ENCODE measurements at places on chromosomes 1 and 21.

DNA sequence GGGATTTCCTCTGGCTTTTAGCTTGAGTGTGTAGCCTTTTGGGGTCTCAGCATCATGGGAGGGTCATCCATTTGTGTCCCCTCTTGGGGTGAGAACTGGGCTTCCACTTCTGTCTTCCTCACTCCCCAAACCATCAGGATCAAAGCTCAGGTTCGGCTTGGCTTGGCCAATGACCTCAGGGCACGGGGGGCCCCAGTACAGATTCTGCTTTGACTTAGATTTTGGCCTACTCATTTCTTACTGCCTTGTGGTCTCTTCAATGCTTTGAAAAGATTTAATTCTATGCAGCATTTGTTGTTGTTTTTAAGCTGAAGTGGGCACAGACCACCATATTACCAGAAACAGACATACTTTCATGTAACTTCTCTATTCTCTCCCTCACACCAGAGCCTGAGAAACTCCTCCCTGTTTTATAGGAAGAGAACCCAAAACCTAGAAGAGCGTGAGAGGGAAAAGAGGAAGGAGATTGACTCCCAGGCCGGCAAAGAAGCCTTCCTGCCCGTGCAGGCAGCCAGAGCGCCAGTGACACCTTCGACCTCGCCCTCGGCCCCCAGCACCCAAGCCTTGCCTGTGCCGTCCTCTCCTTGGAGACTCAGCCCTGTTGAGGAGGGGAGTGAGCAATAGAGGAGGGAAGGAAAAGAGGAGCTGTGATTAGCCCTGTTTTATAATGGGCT is 1.9 kb upstream of the S100A3 start:
- no peak for DNase-seq

- no peak for DNase-seq
These were observed 126.9 kb downstream of the TBX15 start for GRCh38 chr1:118861216-118861615.

DNA sequence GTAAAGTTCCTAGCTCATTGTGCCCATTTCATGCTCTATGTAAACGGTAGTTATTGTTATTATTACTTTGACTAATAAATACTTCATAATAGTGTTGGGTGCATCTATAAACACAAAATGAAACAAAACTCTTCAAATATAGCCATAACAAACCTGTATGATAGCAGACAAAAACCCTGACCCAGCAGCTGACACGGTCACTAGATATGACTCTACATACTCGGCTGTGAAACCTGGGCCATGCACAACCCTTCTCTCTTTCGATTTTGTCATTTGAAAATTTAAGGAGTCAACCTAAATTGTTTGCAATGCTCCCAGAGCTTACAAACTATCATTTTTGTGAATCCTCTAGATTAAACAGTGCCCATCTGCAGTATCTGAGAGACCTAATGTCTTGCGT is 8.0 kb upstream of the RGS13 start:
- no peak for DNase-seq

- no peak for DNase-seq
These were observed 20.4 kb upstream of the SRSF4 start for GRCh38 chr1:29202053-29202452.

GRCh38 chr1:96715482-96715881 is 6.1 kb upstream of the PTBP2 start:
- no peak for DNase-seq

GRCh38 chr1:73576083-73576482 is 621.9 kb downstream of the LRRIQ3 start:
- DNase-seq: no peak

DNA sequence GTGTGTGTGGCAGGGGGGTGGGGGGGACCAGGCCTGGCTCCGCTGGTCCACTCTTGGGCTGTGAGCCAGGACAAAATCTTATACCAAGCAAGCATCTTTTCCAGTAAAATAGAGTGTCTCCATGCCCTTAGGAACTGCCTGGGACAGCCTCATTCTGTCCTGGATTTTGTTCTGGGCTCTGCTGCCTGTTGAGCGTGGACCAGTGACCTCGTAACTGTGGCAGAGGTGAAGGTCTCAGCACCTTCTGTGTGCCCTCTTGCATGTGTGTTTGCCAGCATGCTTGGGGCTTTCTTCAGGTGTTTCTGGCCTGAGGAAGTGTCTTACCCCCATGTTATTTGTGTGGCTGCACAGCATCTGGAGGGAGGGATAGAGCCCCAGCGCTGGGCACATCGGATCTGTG is 45.7 kb downstream of the GALNT2 start:
- DNase-seq: no peak

DNA sequence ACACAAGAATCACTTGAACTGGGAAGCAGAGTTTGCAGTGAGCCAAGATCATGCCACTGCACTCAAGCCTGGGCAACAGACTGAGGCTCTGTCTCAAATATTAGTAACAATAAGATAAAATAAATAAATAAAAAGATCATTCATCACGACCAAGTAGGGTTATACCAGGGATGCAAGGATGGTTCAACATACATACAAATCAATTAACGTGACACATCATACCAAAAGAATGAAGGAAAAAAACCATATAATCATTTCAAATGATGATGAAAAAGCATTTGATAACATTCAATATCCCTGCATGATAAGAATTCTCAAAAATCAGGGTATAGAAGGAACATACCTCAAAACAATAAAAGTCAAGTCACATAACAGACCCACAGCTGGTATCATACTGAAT is 38.3 kb downstream of the PHTF1 start:
- DNase-seq: no peak

GRCh38 chr1:27536767-27537166 is 46.8 kb upstream of the WASF2 start:
- no peak for DNase-seq

DNA sequence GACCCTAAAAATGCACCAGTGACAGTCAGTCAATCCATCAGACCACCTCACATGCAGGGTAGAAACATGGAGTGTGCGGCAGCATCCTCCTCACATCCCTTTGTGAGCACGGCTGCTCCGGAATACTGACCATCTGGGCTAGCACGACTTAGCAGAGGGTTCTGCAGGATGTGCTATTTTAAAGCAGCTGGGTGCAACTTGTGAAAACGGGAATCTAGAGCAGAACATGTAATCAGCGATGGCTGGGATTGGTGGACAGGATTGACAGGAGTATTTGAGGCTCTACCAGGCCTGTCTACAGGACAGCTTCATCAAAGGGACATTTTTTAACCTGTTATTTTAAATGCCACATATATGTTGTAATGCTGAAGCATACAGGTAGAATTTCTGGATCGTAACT is 16.8 kb upstream of the PLEKHM2 start:
- no peak for DNase-seq

Data from stimulated activated CD8-positive, alpha-beta memory T cell treated with anti-CD3 and anti-CD28 coated beads, Interleukin-4, amount 100 ng/mL, for 48 hours (primary cell).